Activated CD4-positive, alpha-beta T cell treated with anti-CD3 and anti-CD28 coated beads for 48 hours (primary cell): ENCODE measurements at places on chromosomes 4 and X.

GRCh38 chr4:173735049-173735448, 205.0 kb upstream of the HAND2 start:
- no peak for DNase-seq

GRCh38 chr4:112234952-112235609, 3.5 kb downstream of the AP1AR start:
- DNase-seq, result peak; percentile 51

DNA sequence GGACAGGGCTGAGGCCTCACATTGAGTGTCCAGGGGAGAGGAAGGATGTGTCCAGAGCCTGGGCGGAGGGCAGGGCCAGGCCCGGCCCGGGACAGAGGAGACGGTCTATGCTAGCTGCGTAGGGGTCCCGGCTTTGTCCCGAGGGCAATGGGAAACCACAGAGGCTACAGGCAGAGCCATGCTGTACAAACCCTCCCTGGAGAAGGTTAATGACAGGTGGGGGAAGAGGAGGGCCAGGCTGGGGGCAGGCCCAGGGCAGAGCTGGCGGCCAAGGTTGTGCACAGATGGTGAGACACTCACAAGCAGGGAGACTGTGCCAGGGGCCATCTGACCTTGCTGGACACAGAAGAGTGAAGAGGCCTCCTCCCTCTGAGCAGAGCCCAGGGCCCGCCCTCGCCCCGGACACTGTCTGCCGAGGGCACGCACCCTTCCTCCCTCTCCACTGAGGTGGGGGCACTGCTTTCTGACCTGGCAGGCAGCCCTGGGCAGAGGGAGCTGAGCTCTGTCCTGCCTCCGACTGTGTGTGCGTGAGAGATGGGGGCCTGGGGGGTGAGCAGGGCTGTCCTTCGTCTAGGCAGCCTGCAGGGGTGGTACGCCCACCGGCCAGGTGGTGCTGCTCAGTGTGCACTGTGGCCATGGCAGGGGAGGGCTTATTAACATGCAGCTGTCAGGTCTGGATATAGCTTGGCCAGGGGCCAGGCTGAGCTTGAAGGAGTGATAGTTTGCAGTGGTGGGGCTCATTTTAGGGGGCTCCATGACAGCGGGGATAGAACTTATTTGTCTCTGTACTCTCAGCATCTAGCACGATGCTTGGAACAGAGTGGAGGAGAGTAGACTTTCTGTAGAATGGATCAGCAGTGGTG, 75.7 kb upstream of the LRPAP1 start:
- no peak for DNase-seq

GRCh38 chr4:52852041-52852440, 10.1 kb upstream of the RASL11B start:
- DNase-seq, result no peak

- DNase-seq, result no peak
Measured at GRCh38 chr4:174449944-174450785, 72.1 kb downstream of the HPGD start.

DNA sequence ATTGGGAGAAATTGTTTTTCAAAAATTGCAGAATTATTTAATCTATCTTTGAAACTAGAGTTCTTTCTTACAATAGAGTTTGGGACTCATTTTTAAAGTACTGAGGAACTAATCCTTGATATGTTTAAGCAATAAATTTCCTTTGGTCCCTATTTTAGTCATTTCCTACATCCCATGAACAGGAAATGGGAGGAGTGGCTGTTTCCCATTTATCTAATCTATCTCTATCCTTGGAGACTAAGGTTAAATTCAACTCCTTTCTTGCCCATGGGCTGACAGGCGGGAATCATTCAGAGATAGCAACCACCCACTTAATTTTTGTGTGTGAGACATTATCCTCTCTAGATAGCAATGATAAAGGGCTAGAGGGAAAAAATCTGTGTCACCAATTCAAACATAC, 131.6 kb upstream of the EMCN start:
- no peak for DNase-seq

DNA sequence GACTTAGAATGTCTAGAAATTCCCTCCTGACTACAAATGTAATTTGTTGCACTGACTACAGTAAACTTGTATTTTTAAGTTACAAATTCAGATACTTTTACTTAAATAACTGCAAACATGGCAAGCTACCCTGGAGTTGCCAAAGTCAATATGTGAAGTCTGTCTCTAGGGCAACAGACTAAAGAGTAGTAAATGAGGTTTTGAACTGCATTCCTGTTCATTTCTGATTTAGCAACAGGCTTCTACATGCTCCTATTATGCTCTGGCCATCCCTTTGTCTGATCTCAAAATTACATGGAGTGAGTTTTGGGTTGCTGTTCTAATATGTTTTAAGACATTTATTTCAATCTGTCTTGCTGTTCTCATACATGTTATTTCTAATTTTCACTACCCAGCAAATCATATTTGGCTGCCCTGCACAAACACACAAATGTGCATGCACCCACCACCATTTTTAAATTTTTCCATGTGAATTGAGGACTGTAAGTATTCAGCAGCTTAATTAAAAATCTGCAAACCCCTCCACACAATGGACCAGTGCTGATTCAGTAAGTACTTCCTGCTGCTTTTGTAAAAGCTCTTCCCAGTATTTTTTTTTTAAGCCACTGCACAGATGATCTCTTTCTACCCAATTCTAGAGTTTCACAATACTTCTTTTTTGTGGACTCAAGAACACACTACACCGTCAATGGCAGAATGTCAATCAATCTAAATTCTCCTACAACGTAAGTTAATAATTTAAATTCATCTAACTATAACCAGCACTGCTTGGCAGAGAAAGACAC, 26.7 kb downstream of the SH3RF1 start:
- DNase-seq, result no peak

- peak; percentile 18 for DNase-seq
Measured at GRCh38 chr4:158722291-158722916, 792 bp downstream of the PPID start.

DNA sequence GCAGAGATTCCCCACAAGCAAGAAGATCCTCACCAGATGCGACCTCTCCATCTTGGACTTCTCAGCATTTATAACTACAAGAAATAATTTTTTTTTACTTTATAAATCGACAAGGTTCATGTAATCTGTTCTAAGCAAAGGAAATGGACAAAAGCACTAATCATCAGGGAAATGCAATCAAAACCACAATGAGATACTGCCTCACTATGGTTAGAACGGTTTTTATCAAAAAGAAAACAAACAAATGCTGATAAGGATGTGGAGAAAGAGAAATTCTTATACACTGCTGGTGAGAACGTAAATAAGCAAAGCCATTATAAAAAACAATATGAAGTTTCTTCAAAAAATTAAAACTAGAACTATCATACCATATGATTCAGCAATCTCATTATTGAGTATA, 1382.6 kb downstream of the ARAP2 start:
- no peak for DNase-seq

- no peak for DNase-seq
Measured at GRCh38 chrX:75989806-75990590, 182.9 kb upstream of the PBDC1 start.

GRCh38 chr4:153520801-153521329, 54.7 kb downstream of the TMEM131L start:
- no peak for DNase-seq

DNA sequence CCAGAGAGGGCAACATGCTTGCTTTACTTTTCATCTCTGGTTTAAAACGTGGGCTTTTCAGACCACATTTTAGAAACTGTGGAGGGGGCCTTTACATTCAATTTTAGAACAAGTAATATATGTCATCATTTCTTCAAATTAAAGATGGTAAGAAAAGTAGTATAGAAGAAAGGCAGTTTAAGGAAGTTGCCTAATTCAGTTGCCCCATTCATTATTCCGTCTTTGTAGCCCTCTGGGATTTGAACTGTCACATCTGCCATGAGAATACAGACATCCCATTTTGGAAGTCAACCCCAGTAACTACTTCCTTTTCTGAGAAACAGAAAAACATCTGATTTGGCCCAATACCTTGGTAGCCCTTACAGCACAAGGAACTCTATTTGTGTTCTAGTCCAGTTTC, 61.2 kb downstream of the PASD1 start:
- no peak for DNase-seq

- no peak for DNase-seq
Measured at GRCh38 chrX:136318156-136318555, 17.4 kb downstream of the ADGRG4 start.

DNA sequence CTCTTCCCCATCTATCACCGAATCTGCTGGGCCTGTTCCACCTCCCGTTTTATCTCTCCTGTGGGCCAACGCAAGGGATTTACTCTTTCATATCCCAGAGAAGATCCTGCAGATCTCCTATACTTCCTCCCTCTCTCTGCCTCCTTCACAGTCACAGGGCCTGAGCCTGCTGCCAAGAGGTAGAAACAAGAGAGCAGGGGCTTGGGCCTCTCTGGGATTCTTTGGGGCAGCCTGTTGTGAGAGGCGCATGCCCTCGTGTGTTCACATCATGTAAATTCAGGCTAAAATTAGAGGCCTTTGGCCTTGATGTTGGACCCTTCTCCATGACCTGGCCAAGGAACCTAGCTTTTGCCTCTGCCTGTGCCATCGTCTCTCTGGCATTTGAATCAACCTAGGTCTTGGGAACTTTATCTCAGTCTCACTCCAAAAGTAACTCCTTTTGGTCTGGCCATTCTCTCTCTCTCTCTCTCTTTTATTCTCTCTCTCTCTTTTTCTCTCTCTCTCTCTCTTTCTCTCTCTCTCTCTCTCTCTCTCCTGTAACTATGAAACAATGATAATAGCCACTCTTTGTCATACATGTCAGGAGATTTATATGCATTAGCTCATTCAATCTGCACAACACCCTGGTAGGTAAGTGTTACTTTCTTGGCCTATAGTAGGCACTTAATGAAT, 20.0 kb upstream of the EFNB1 start:
- no peak for DNase-seq

GRCh38 chr4:70640192-70640591, 11.6 kb downstream of the ENAM start:
- no peak for DNase-seq

- peak; percentile 82 for DNase-seq
Measured at GRCh38 chr4:184825896-184826690, at the start of gene ACSL1. Gene ACSL1, minus strand, starts transcription at chr4:184825968. Its CDS starts 22,454 bp downstream, at chr4:184803514.

GRCh38 chrX:134236626-134237614, at the start of gene CCDC160:
Gene CCDC160, plus strand, starts transcription at chrX:134237182. Its CDS starts 7,619 bp downstream, at chrX:134244801.
- peak; percentile 18 for DNase-seq

- DNase-seq, result no peak
Measured at GRCh38 chr4:71268166-71268565, 70.7 kb upstream of the SLC4A4 start.

DNA sequence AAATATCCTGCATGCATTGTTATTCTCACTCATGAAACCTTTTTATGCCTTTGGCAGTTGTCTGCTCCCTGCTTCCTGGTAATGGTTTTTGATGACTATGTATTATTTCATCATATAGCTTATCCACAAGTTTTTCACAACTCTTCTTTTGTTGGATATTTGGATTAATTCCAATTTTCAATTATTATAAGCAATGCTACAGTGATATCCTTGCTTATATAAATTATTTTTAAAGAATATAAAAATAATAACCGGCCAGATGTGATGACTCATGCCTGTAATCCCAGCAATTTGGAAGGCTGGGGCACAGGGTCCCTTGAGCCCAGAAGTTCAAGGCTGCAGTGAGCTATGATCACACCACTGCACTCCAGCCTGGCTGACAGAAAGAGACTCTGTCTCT, 47.0 kb downstream of the ASIC5 start:
- no peak for DNase-seq

DNA sequence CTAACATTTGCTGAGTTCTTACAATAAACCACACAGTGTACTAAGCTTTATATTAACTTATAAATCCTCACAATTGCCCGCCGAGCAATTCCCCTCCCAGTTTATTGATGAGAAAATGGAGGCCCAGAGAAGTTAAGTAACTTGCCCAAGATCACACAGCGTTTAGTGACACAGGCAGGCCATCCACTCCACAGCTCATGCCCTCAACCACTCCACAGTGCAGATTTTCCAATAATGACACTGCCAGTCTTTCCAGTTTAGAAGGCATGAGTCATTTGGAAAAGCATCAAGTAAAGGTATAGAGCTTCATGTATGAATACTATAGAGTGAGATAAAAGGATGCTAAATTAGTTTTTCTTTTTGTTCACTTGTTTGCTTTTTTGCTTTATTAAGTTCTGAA, 208.5 kb downstream of the CAMK2D start:
- DNase-seq, result no peak

DNA sequence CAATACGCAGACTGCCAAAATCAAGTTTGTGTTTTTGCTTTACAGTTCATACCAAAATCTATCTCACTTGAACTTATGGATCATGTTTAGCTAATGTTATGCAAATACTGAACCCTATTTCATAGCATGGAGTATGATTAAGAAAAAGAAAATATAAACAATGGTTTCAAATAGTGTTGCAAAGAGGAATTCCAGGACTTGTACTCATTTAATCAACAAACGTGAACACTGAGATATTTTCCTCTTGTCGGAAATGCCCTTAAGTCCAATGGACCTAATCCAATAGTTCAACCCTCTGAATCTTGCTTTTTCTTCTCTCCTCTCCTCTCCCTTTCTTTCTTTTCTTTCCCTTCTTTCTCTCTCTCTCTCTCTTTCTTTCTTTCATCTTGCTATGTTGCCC, 30.8 kb downstream of the RASL11B start:
- DNase-seq, result no peak

GRCh38 chr4:104919406-104919805, 227.3 kb upstream of the TET2 start:
- DNase-seq, result no peak

DNA sequence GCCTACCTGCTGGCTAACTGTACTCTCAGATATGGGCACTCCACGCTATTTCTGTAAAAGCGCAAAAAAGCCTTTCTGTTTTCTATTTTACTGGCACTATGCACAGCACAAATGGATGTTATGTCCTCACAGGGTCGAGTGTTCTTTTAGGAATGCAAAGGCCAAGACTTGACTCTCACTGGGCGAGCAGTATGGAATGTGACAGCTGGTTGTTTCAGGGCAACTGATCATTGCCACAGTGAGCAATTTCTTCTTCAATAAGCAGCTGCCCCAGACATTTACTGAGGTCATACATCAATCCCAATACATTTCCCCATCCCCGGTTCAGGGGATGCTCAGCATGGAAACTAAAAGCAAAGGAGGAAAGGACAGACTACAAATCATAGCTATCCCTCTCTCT, 58.2 kb downstream of the PDE5A start:
- DNase-seq, result no peak

DNA sequence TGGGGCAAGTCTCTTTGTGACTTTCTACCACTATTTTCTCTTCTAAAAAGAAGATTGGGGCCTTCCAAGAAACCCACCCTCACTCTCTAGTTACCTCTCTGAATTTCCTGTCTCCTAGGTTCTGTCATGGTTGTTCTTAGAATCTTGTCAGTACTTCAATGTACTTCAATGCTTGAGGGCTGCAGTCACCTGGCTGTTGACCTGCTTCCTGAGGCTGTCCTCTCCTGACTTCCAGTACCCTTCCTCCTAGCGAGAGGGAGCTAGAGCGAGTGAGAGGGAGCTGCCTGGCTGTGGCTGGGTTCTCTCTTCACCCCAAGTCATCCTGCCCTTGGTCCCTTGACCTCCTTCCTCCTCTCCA, 17.7 kb downstream of the CD99L2 start:
- DNase-seq, result no peak

DNA sequence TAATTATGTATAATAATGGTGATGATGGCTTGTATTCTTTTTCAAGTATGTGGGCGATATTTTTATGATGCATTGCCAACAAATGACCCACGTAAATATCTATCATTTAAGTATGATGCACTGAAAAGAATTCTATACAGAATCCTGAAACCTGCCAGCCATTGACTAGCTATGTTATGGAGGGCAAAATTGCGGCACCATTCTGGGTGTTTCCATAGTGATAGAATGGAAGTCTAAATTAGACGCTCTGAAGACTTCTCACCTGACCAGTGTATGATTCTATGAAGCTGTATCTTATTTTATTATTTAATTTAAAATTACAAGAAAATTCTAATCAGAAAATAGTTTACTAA, 677 bp upstream of the CENPC start:
- DNase-seq, result no peak
